ENCODE measurements at places on chromosomes 13 and 19. TPM values are rescaled to one million over a fixed set of nuclear protein-coding genes. Genes with fewer than 3 reads are reported as not detected.

GRCh38 chr13:40215311-40215710 lies 451.1 kb downstream of the FOXO1 start:
- no peak for DNase-seq
- no peak overlapping the region for H3K4me3 ChIP-seq
- peaks cover 5% of the 10 kb centered on the region for H3K27me3 ChIP-seq

- peaks cover 9% of the 10 kb centered on the region for H3K27me3 ChIP-seq
- no peak overlapping the region for H3K27ac ChIP-seq
- peaks cover 16% of the 10 kb centered on the region for H3K4me1 ChIP-seq
- DNase-seq, result peak; percentile 30
Observed at GRCh38 chr19:39342647-39343305, 555 bp downstream of the SAMD4B start.

DNA sequence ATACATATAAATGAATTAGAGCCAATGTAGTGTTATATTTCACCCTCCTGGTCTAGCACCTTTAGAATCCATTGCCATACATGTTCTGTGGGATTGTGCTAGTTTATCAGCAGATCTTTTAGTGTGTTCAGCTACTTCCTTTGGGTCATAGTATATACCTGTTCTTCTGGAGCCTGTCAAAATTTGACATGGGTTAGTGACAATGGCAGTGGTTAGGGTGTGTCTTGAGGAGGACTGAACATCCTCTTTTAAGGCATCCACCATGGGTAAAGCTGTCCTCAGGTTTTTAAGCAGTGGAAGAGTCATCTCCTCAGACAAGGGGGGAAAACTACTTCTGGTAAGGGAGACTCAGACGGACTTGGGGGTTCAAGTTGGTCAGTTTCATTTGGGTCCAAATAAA lies 29.4 kb downstream of the DNAJC3 start:
- H3K27me3 ChIP-seq, result no peaks in the 10 kb centered on the region
- no peaks in the 10 kb centered on the region for H3K36me3 ChIP-seq
- peaks cover 1% of the 10 kb centered on the region for H3K4me1 ChIP-seq
- no peak for DNase-seq
- no peak overlapping the region for H3K27ac ChIP-seq
- H3K4me3 ChIP-seq, result no peak overlapping the region

DNA sequence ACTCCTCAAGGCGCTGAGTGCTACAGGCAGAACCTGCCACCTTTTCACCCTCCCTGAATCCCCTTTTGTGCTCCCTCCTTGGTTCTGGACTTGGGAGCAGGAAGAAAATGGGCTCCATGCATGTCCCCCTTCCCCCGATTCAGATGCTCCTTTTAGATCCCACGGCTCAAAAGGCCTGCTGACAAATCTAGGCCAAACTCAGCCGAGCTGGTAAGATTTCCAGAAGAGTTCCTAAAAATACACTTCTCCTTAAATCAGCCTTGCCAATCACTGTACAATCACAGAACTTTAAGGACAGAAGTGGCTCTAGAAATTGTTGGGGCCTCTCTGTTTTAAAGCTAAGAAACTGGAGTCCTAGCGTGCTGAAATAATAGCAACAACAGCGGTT lies 37.3 kb downstream of the MBNL2 start:
- peaks cover 4% of the 10 kb centered on the region for H3K36me3 ChIP-seq
- H3K4me3 ChIP-seq, result no peak overlapping the region
- no peak for DNase-seq
- peaks cover 35% of the 10 kb centered on the region for H3K4me1 ChIP-seq
- peaks cover 5% of the 10 kb centered on the region for H3K27me3 ChIP-seq

DNA sequence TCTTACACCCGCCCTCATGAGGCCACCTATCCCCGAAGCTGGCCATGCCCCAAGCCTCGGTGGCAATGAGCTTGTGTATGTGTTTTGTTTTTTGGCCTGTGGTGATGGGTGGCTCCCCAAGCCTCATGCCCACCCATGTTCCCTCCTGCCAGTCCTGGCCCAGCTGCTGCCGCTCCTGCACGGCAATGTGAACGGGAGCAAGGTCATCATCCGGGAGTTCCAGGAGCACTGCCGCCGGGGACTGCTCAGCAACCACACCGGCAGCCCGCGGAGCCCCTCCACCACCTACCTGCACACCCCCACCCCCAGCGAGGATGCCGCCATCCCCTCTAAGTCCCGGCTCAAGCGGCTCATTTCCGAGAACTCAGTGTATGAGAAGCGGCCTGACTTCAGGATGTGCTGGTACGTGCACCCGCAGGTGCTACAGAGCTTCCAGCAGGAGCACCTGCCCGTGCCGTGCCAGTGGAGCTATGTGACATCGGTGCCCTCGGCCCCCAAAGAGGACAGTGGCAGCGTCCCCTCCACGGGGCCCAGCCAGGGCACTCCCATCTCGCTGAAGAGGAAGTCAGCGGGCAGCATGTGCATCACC lies 24.6 kb downstream of the UBXN6 start:
- H3K27ac ChIP-seq, result no peak overlapping the region
- peaks cover 8% of the 10 kb centered on the region for H3K4me1 ChIP-seq
- no peak overlapping the region for H3K4me3 ChIP-seq
- DNase-seq, result no peak
- H3K36me3 ChIP-seq, result no peaks in the 10 kb centered on the region

Gene BCAM
- 47.1 TPM for total RNA-seq

DNA sequence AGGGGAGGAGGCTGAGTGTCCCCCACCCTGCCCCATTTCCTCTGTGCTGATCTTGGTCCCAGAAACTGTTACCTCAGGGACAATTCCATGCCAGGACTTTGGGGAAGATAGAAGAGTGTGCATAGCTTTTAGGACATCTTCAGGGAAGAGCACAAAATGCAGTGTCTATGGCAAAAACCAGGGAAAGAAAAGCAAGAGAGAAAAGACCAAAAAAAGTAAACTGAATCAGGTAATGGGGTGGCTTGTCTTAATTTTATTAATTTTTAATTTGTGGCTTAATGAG lies 109.4 kb downstream of the NDFIP2 start:
- no peak overlapping the region for H3K27ac ChIP-seq
- no peak overlapping the region for H3K4me3 ChIP-seq
- H3K36me3 ChIP-seq, result no peaks in the 10 kb centered on the region
- DNase-seq, result no peak

GRCh38 chr13:75739244-75739868 lies 103.2 kb downstream of the LMO7 start:
- peaks cover 3% of the 10 kb centered on the region for H3K27me3 ChIP-seq
- DNase-seq, result no peak
- H3K4me3 ChIP-seq, result no peak overlapping the region
- H3K4me1 ChIP-seq, result no peaks in the 10 kb centered on the region

- H3K4me1 ChIP-seq, result peaks cover 3% of the 10 kb centered on the region
- H3K36me3 ChIP-seq, result no peaks in the 10 kb centered on the region
Observed at GRCh38 chr13:45206340-45206739, 5.5 kb upstream of the KCTD4 start.

DNA sequence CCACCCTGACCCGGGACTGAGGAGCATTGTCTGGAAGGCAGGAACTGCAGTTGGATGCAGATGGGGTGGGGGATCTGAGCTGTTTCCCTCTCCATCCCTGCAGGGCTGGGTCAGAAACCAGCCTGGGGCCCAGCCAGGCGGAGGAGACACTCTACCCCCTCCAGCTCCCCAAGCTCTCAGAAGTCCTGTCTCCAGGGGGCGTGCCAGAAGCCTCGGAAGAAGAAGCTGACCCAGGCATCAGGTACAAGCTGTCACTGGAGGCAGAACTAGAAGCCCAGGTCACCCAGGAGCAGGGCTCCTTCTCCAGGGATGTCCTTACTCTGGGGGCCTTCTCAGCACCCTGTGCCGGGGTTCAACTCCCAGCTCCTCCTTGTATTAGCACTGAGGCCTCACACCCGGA lies 15.5 kb downstream of the SIX5 start:
- H3K36me3 ChIP-seq, result no peaks in the 10 kb centered on the region
- H3K4me3 ChIP-seq, result no peak overlapping the region
- peaks cover 3% of the 10 kb centered on the region for H3K27me3 ChIP-seq
- H3K27ac ChIP-seq, result no peak overlapping the region

Gene FUZ
- total RNA-seq, result 13.6 TPM

DNA sequence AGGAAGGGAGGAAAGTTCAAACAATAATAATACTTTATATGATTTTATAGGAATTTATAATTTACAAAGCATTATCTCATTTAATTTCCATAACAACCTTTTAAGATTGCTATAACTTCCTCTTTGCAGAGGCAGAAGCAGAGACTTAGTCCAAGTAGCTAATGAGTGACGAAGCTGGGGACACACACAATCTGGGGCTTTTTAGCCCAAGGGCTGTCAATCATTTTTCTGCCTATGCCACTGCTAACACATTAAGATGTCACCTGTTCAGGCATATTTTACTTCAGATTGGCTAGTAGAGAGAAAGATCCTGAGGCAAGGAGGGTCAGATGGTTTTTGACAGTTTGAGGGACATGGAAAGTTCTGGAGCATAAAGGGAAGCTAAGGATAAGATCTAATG lies 12.6 kb downstream of the SCEL start:
- H3K4me3 ChIP-seq, result no peak overlapping the region
- H3K36me3 ChIP-seq, result no peaks in the 10 kb centered on the region
- H3K27ac ChIP-seq, result no peak overlapping the region
- no peaks in the 10 kb centered on the region for H3K4me1 ChIP-seq

GRCh38 chr13:76685938-76686337 lies 200.3 kb downstream of the KCTD12 start:
- no peak overlapping the region for H3K4me3 ChIP-seq
- no peak for DNase-seq

Gene SLAIN1
- total RNA-seq, result 120 TPM

Gene SLC5A5
- 4.3 TPM for total RNA-seq

Data from glutamatergic neuron (in vitro differentiated cells).